ENCODE measurements at places on chromosomes 12 and 14. TPM values are rescaled to one million over a fixed set of nuclear protein-coding genes. Genes with fewer than 3 reads are reported as not detected.

Gene HCAR2
- 0.13 TPM for total RNA-seq

Gene CISTR
- not detected for total RNA-seq

Gene KLRC1
- total RNA-seq: not detected

Gene KRT83
- not detected for total RNA-seq

Gene MYH6
- total RNA-seq: not detected

Gene NPFF
- total RNA-seq: 1.5 TPM

Gene TMEM120B
- total RNA-seq: 12.4 TPM

Gene MEG3
- total RNA-seq: 69.5 TPM

Gene GNS
- total RNA-seq: 60.6 TPM

Gene OTOGL
- total RNA-seq: not detected
